ENCODE measurements at places on chromosomes 16 and 17.
A peak's percentile ranks its signal among the peaks of the same experiment; 100 is the strongest.

DNA sequence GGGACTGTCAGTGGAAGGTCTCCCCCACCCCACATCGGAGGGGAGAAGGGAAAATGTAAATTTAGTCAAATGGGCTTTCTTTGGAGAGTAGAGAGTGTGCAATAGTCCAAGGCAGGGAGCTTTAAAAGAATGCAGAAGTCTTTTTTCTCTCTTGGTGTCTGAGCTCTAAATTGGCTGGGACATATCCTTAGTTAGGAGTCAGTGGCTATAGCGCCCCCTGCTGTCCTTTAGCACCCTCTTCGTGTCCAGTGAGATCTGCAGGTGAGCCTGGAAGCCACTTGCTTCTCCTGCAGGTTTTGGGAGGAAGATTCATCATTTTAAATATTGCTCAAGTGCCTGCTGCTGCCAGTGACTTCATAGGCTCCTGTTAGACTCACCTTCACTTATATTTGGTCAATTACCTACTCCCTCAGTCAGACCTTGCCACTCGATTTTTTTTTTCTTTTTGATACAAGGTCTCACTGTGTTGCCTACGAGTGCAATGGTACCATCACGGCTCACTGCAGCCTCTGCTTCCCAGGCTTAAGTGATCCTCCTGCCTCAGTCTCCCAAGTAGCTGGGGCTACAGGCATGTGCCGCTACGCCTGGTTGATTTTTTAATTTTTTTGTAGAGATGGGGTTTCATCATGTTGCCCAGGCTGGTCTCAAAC is 174.8 kb downstream of the PRKCB start:
- peak; percentile 67 for DNase-seq
- H3K27me3 ChIP-seq: no peaks in the 10 kb centered on the region
- no peak overlapping the region for H3K27ac ChIP-seq
- peaks cover 12% of the 10 kb centered on the region for H3K36me3 ChIP-seq
- H3K4me1 ChIP-seq: peaks cover 29% of the 10 kb centered on the region

DNA sequence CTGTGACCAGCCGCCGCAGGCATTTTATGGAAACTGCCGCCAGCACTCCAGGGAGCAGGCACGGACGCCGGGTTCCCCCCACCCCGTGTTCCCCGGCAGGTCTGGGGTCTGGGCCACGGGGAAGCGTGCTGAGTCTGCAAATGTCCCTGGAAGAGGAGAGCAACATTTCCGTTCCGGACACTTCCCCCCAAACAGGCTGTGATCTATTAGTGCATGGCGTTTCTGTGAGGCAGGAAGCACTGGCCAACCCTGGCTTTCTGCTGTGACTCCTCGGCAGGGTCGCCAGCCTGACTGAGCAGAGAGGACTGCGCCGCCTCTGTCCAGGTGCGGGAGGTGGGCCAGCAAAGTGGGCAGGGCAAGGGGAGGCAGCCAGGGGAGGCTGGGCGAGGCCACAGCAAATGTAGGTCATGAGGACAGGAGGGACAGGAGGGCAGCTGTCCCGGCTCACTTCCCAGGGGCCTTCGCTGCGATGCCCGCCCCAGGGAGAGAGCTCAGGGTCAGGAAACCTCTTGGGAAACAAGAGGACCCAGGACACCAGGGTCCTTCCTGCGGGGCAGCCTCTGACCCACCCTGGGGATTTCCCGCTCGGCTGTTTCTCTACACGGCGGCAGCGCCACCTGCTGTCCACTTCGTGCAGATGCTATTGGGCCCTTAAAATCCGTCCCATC is 9.5 kb downstream of the FOXF1 start:
- H3K4me3 ChIP-seq: no peak overlapping the region
- no peak overlapping the region for H3K27ac ChIP-seq
- H3K36me3 ChIP-seq: no peaks in the 10 kb centered on the region
- peaks cover 41% of the 10 kb centered on the region for H3K27me3 ChIP-seq

- DNase-seq: no peak
- peaks cover 28% of the 10 kb centered on the region for H3K4me1 ChIP-seq
- peaks cover 2% of the 10 kb centered on the region for H3K36me3 ChIP-seq
- H3K27me3 ChIP-seq: peaks cover 53% of the 10 kb centered on the region
Observed at GRCh38 chr16:68372806-68373205, 62.0 kb downstream of the PRMT7 start.

DNA sequence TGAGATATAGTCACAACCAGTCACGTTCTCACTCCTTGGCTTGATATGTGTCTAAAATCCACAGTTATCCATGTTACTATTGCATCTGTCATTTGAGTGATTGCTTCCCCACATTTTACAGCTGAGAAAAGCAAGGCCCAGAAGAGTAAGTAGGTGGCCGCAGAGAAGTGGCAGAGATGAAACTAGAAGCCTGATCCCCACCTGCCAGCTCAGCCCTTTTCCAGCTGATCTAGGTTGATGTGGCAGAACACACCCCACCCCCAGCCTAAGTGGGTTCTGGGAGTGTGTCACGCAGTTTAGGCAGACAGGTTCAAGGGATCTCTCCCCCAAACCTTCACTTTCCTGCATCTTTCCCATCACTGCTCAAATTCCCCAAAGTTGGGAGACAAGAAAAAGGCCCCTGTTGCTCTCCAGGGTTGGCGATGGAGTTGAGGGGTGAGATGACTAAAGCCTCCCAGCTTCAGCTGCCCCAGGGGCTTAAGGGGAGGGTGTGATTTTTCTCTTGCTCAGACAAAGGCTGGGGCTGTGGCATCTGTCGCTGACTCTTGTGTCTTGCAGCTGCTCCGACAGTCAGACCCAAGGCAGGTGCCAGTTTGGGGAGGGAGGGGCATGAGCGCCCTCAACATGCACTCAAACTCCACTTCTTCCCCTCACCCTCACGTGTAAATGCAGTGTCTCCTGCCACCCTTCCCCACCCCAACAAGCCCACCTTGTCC is 48.9 kb upstream of the LHX1 start:
- peaks cover 10% of the 10 kb centered on the region for H3K27me3 ChIP-seq
- no peaks in the 10 kb centered on the region for H3K36me3 ChIP-seq
- DNase-seq: no peak
- peaks cover 2% of the 10 kb centered on the region for H3K4me1 ChIP-seq
- no peak overlapping the region for H3K27ac ChIP-seq
